Activated naive CD4-positive, alpha-beta T cell treated with Interleukin-2 at 50 U/mL for 16 hours (primary cell): ENCODE measurements at places on chromosomes 1 and 21.

DNA sequence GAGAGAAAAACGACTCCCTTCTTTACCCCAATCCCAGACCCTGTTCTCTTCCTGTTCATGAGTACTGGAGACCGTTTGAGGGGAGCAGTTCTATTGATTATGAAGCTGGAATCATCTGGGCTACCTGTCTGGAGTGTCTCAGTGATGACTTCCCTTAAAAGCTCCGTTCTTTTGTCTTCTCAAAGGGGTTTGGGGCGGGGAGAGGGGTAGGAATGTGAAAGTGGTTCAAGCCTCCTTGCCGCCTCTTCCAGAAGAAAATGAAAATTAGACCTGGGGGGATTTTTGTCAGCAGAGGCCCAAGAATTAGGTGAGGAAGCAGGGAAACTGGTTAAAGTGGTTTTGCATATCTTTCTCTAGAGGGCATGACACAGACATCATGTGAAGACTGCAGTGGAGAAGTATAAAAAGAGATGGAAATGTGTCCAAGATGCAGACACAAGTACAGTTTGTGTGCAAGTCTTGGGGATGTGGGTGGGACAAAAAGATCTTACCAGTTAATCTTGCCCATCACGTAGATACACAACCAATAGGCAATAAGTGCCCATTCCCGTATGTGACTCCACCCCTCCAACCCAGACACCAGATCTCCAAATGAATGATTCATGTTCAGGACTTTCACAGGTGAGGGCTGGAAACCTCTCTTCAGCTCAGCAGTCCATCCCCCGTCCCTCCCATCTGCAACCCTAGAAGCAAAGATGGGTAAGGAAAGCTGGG lies 470 bp upstream of the MTMR11 start:
- DNase-seq: no peak

DNA sequence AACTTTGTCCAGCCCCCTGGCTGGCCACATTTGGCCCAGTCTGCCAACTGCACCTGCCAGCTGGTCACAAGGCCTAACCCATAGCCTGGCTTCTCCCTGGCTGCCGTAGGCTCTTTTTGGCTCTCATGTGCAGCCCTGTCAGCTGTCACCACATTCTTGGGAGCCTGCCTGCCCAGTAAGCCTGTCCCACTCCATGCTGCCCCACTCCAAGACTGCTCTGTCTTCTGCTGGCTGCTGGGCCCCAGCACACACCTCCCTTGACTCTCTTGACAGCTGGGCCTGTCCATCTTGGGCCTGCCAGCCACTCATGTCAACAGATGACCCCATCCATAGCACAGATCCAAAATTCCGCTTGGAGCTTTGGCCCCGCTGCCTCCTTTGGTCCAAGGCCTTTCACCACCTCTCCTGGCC lies 74.3 kb upstream of the EDN2 start:
- no peak for DNase-seq

DNA sequence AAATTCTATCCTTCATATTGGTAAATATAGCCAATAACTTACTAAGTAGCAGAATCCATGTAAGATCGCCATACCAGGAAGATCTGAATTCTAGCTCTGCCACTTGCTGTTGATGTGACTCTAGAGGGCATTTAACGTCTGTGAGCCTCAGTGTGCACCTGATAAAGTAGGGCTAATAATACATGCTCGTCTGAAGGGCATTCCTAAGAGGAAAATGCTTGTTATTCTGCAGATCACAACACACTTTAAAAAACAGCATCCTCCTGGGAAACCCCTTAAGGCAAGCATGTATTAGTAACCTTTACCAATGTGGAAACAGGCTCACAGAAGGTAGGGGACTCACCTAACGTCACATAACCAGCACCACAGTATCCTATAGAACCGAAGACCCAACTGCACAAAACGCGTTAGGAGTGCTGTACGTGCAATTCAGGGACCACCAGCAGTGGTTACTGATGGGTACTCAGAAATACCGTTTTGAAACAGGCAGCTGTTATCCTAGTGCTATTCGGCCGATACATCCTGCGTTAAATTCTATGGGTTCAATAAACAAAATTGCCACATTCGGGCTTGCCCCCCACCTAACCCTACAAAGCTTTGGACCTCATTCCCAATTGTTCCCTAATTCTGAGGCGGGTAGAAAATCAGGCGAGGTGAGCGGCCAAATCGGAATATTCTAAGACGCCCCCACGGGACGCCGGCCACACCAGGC lies 758 bp downstream of the DEPDC1 start:
- no peak for DNase-seq

DNA sequence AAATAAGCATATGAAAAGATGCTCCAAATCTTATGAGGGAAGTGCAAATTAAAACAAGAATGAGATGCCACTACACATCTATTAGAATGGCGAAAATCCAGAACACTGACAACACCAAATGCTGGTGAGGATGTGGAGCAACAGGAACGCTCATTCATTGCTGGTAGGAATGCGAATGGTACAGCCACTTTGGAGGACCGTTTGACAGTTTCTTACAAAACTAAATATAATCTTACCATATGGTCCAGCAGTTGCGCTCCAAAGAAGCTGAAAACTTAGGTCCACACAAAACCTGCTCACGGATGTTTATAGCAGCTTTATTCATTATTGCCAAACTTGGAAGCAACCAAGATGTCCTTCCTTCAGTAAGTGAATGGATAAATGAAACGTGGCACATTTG lies 50.3 kb downstream of the POFUT2 start:
- no peak for DNase-seq

GRCh38 chr1:227771326-227771725 lies 36.1 kb downstream of the SNAP47 start:
- DNase-seq: no peak

GRCh38 chr1:13702425-13703127 lies 2.6 kb downstream of the PRDM2 start:
- DNase-seq: peak; percentile 74

DNA sequence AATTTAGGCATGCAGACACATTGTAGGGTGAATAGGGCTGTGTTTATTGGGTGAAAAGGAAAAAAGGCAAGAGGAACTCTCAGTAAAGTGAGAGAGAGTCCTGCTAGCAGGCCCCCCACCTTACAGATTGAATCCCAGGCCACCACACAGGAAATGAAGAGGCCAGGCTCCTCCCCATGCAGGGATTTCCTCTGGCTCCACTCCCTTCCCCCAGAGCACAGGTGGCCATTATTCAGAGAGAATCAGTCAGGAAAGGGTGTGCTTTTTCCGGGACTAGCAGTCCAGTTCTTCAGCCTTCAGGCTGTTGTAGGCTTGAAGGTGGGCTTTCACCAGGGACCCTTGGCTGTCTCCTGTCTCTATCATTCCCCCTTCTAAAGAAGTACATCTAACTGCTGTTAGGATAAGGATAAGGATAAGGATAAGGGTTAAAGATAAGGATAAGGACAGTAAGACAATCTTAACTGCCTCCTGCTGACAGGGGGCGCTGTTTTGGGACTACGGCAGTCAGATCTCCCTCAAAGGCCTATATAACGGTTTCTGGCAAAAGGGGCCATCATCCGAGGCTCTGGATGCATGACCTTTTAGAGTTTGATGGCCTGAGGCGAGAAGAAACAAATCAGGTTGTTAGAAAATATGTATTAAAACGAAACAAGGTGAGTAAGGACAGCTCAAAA lies 26.3 kb downstream of the ZNF648 start:
- peak; percentile 10 for DNase-seq

- no peak for DNase-seq
These were observed 57.6 kb downstream of the LDLRAD2 start for GRCh38 chr1:21869620-21870121.

- DNase-seq: no peak
These were observed 91.2 kb downstream of the TGFB2 start for GRCh38 chr1:218436346-218436745.

DNA sequence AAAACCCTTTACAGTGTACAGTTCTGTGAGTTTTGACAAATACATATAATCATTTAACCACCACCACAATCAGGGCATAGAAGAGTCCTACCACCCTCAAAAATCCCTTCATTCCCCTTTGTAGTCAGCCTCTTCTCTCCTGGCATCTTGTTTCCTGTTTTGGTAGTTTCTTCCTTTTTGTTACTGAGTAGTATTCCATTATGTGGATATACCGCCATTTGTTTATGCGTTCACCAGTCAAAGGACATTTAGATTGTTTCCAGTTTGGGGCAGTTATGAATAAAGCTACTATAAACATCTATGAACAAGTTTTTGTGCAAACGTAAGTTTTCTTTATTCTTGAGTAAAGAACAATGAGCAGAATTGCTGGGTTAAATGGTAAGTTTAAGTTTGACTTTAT lies 49.6 kb downstream of the RNF220 start:
- no peak for DNase-seq
